Esophagus squamous epithelium (tissue), 5 donors: ENCODE measurements at places on chromosomes 12 and 14.

DNA sequence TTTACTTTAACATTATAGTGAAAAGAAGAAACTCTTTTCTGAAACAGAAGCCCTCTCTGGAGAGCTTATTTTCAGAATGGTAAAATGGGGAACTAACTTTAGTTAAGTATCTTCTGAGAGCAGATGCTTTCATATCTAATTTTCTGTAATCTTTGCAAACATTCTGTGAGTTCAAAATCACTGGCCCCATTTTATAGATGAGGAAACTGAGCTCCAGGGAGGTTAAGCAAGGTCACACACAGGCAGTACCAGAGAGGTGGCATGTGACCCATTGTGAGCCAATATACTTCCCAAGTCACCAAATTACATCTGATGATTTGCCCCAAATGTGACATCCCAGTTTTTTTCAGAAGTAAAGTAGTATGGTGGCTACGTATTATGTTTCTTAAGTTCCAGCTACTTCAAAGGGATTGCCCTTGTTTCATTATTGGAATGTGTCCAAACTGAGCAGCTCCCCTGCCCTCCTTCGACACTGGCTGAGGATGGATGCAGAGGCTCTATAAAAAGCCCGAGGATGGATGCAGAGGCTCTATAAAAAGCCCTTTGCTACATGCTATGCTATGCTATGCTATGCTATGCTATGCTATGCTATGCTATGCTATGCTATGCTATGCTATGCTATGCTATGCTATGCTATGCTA lies 36.2 kb upstream of the NUDT4 start:
- no peak for DNase-seq

- no peak for DNase-seq
These were observed 217.7 kb downstream of the PHETA1 start for GRCh38 chr12:111150921-111151840.

GRCh38 chr12:112170376-112170775 lies 45.0 kb downstream of the TRAFD1 start:
- no peak for DNase-seq

- no peak for DNase-seq
These were observed 37.9 kb upstream of the ALDH2 start for GRCh38 chr12:111728795-111729194.
